ENCODE measurements at places on chromosomes 13 and 19.

DNA sequence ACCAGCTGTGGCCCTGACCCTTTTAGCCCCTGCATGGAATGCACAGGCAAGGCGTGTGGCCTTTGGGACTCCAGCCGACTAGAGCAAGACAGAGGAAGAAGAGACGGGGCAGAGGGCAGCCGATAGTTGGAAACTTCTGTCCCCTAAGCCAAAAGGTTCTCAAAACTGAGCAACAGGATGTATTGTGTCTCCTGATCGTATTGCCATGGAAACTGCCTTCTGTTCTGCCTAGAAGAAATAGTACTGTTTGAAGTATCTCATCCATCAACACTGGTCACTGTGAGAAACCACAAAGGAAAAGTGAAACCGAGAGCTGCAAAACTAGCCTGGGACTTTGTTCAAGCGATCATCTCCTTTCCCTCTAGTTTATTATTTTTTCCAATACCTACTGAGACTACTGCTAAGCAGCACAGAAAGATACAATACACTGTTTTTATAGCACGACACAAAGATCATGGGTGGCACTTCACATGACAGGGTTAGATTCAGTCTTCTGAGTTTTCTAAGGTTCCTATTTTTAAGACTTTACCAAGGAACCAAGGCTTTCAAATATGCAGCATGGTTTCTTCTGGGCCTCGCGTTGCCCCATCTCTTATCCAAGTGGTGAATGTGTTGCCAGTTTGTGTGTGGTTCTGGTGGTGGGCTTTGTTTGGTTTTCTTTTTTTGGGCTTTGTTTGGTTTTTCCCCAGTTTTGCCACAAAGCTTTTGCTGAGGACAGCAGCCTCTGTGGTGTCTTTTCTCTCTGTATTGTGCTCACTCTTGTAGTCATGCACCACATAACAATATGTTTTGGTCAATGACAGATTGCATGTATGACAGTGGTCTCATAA is 49.3 kb upstream of the GPR183 start:
- peak; percentile 72 for DNase-seq

GRCh38 chr19:55398200-55398925 is 9.2 kb downstream of the UBE2S start:
- no peak for DNase-seq

DNA sequence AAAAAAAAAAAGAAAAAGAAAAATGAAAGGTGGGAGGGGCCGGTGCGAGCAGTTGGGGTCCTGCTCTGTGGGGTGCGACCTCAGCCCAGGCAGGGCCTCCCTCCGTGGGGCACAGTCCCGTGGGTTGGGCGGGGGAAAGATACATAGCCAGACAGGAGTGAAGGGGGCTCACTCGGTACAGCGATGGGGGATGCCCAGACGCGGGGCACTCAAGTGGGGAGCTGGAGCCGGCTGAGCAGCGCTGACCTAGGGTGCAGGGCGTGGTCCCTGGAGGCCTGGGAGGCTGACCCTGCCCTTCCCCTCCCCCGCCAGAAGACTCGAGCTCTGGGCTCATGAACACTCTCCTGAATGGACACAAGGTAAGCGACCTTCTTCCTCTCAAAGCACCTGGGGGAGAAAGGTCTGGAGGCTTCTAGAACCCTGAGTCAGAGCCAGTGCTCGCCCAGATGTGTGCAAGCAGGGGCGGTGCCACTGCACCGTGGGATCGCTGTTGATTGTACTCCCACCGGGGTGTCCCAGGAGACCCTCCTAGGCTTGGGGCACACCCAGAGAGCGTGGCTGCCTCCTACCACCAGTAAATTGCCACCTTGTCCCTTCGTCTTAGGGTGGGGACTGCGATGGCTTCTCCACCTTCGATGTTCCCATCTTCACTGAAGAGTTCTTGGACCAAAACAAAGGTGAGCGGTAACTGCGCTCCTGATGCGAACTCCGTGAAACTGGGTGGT is 3.4 kb downstream of the HMG20B start:
- no peak for DNase-seq

GRCh38 chr19:3556978-3557460 is 367 bp downstream of the MFSD12 start:
- DNase-seq, result no peak

DNA sequence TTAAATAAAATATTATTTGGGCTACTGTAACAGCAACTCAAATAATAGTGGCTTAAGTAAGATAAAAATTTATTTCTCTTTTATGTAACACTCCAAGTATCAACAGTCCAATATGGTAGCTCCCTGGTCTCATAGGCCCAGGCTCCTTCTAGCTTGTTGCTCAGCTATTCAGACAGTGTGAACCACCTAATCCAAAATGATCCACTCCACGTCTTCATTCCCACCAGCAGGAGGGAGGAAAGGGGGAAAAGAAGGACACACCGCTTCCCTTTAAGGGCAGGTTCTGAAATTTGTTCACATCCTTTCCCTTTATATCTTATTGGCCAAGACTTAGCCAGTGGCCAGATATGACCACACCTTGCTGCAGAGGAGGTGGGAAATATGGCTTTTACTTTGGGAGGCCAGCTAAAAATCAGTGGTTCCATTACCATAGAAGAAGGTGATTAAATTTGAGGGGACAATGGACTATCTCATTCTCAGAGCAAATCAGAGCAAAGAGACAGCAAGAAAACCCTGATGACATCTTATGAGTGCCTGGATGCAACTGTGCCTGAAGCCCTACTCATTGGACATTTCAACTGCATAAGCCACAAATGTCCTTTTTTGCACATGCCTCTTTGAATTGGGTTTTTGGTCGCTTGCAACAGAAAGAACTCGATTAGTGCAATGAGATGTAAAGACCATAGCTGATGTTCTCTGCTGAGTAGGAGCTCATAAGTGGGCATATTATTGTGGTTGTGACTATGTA is 7.0 kb upstream of the EPOR start:
- no peak for DNase-seq

DNA sequence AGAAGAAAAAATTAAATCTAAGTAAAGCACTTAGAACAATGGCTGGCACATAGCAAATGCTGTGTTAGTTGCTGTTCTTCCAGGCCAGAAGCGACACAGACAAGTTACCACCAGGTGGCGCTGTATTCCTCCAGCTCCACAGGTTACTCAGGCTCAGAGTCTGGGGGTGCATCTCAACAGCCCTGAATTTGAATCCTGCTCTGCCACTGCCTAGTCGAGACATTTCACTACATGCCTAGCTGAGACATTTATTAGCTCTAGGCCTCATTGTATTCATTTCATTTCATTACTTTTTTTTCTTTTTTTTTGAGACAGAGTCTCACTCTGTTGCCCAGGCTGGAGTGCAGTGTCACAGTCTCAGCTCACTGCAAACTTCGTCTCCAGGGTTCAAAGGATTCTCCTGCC is 16.4 kb upstream of the CYP2B6 start:
- peak; percentile 86 for DNase-seq

- no peak for DNase-seq
Observed at GRCh38 chr19:30711296-30711695, 339.1 kb downstream of the ZNF536 start.

GRCh38 chr19:29484876-29485275 is 40.9 kb upstream of the VSTM2B start:
- no peak for DNase-seq

DNA sequence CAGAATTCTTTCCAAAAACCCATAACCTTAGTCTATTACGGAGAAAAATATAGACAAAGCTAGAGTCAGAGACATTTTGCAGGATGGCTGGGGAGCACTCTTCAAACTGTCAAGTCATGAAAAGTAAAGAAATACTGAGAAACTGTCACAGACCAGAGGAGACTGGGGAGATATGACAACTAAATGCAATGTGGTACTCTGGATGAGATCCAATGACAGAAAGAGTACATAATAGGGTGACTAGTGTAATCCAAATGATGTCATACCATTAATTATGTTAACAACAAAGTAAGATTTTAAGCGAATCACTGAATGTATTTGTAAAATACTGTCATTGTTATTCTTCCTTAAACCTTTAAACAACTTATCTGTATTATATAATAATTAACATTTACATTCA is 393.8 kb downstream of the LIG4 start:
- no peak for DNase-seq

GRCh38 chr19:18713550-18714117 is 30.2 kb downstream of the CRTC1 start:
- no peak for DNase-seq

DNA sequence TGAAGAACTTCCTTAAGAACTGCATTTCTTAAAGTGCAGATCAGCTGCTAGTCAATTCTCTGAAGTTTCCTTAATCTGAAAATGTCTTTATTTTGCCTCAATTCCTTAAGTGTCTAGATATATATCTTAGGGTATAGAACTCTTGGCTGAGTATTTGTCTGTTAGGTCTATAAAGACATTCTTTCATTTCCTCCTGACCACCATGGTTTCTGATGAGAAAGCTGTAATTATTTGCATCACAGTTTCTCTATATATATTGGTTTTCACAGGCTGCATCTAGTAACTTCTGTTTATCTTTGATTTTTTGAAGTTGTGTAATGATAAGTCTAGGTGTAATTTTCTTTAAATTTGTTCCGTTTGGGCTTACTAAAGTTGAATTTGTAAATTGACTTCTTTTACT is 15.2 kb downstream of the NDFIP2 start:
- DNase-seq, result no peak

- peak; percentile 60 for DNase-seq
Observed at GRCh38 chr19:18894254-18895037, 1.5 kb downstream of the CERS1 start.

DNA sequence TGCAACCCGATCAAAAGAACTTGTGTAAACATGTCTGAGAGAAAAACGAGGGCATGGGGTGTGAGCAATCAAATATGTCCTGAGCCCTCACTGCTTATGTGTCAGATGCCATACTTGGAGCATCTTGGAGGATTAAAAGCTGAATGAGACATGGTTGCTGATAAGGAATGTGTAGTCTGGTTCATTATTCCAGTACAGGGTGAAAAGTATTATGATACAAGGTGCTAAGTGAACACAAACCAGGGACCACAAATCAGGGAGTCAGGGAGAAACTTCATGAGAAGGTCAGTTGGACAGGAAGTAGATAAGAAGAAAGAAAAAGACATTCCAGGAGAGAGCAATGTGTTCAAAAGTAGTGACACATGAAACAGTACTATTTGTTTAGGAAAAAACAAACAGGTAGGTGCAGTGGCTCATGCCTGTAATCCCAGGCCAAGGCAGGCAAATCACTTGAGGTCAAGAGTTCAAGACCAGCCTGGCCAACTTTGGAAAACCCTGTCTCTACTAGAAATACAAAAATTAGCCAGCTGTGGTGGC is 2.0 kb upstream of the RCBTB1 start:
- peak; percentile 28 for DNase-seq

- peak; percentile 43 for DNase-seq
Observed at GRCh38 chr13:73158851-73159250, 100.0 kb downstream of the KLF5 start.

- DNase-seq, result no peak
Observed at GRCh38 chr13:93289053-93289452, 62.4 kb downstream of the GPC6 start.

GRCh38 chr13:42924344-42924743 is 67.7 kb downstream of the EPSTI1 start:
- no peak for DNase-seq

- DNase-seq, result no peak
Observed at GRCh38 chr19:52188822-52189734, 774 bp upstream of the PPP2R1A start.

DNA sequence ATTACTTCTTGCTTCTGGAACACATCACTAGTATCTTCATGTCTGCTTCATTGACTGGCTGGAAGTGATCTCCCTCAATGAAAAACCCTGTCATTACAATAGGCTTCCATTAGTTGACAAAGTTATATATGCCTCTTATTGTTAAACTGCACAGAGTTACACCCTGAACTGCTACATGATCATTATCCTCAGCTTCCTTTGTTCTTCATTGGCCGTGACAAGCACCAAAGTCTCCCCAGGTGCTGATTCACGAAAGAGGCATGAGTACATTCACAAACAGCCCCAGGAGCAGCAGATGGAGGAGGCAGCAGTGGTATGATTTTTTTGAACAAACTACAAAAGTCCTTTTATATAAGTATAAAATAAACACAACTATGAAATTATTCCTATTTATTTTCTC is 51.4 kb downstream of the VWA8 start:
- DNase-seq, result no peak

- DNase-seq, result no peak
Observed at GRCh38 chr19:32421589-32422361, 16.2 kb downstream of the DPY19L3 start.

- DNase-seq, result peak; percentile 35
Observed at GRCh38 chr19:19554074-19555023, 16.3 kb downstream of the CILP2 start.

- DNase-seq, result no peak
Observed at GRCh38 chr19:55304980-55305379, 20.2 kb downstream of the TMEM150B start.

DNA sequence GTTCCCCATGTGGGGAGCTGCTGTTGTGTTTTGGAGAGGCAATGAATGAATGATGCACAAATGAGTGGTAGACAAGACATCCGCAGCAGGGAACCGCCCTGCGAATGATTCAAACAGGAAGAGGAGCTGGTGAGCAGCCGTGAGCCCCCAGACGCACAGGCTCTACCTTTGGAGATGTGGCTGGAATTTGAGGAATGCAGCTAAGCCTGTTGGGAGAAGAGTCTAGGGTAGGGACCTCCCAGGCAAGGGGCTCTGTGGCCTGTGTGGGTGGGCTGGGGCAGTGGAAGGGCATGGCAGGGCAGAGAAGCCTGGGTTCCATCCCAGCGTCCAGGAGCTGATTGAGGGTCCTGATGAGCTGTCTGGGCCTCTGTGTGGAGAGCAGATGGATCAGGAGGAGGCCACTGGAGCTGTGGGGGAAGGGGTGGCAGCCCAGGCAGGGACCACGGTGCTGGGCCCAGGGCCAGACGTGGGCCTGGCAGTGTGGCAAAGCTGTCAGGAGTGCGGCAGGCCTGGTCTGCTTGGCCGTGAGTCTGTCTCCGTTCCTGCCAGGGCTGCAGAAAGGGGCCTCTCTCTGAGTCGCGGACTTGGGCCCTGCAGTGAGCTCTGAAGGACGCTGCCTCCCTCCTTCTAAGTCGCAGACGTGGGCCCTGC is 41.8 kb upstream of the DCUN1D2 start:
- peak; percentile 38 for DNase-seq

DNA sequence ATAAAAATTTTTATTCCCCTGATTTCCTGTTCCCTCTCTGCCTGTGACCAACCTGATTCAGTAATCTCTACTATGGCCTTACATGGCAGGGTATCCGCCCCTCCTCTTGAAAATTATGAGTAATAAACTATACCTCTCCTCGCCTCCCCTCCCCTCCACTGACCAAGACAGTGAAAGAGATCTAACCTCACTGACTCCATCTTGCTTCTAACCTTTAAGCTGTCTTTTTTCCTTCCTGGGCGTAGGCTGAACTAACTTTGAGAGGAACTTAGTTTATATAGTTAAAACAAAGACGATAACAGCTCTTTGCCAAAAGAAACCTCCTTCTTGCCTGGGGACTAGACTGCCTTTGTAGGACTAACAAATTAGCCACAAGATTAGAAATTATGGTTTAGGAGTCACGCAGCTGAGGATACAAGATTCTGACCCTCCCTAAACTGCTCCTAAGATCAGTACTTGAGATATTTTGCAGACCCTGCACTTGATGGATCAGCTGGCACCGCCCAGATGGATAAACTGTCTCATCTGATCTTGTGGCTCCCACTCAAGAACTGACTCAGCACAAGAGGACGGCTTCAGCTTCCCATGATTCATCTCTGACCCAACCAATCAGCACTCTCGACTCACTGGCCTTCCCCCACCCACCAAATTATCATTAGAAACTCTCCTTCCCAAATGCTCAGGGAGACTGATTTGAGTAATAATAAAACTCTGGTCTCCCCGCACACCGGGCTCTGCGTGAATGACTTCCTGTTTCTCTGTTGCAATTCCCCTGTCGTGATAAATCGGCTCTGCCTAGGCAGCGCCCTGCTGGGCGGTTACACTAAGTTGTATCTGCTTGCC is 187.1 kb downstream of the TDRD3 start:
- peak; percentile 90 for DNase-seq
